ENCODE measurements at places on chromosomes 1 and 21.

DNA sequence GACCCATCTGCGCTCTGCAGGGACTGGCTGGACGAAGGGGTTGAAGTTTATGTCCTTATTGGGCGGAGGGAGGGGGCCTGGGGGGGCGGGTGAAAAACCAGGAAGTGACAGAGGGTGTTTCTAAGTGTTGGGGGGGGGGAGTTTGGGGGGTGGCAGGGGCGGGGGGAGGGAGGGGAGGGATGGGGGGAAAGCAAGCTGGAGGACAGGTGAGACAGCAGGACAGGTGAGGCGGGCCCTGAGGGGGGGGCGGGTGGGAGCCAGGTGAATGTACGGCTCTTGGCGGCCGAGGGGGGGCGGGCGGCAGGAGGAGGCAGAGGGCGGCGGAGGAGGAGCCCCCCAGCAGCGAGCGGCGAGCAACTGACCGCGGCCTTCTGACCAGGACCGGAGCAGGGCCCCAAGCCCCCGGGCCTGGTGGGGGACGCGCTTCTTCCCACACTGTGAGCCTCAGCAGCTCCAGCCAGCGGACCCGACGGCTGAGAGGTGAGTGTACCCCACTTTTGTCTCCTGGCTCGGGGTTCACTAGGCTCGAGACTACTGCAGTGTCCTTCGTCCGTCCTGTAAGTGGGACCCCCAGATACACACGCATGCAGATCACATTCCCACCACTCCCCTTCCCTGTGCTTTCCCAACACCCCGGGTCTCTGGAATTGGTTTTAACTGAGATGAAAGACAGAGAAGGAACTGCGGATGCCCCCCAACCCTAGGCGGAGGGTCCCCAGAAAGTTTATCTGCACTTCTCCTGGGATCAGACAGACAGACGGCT lies at the start of gene ZBTB7B:
ZBTB7B (plus strand) TSS at position 339 of the 763 bp plus-strand sequence. CDS start 11,859 bp downstream, outside the sequence.
- DNase-seq = no peak

- DNase-seq = no peak
Observed at GRCh38 chr1:76425201-76426145, 350.9 kb downstream of the ST6GALNAC3 start.

DNA sequence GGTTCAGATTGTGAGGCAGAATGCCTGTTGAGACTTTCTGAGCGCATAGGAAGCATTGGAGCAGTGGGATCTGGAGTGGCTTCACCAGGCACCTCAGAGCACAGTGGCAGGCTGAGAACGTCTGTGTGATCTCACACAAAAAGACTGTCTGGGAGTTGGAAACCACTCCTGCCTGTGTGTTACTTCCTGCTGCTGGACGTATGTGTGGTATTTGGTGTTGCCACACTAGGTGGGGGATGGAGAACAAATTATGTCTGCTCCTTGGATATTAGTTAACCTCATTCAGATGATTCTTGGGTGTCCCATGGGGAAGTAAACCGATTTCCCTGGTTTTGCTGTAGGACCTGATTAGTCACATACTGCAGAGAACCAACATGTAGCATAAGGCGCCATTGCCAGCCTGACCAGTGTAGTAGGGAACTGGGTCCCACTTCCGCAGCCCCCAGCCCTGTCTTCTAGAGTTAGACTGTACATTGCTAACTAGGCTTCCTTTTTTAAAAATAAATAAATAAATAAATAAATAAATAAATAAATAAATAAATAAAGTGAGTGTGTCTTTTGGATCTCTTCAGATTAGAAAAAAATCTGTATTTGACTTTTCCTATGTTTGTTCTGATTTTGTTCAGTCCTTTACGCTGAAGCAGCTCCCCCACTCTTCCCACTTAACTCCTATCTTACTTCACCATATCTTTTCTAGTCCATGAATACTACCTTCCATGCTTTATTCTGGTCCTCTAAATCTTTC lies 26.9 kb downstream of the UCK2 start:
- no peak for DNase-seq

- DNase-seq = no peak
Observed at GRCh38 chr1:37471345-37472231, 2.8 kb upstream of the ZC3H12A start.

GRCh38 chr1:230090194-230090711 lies 23.2 kb downstream of the GALNT2 start:
- no peak for DNase-seq

DNA sequence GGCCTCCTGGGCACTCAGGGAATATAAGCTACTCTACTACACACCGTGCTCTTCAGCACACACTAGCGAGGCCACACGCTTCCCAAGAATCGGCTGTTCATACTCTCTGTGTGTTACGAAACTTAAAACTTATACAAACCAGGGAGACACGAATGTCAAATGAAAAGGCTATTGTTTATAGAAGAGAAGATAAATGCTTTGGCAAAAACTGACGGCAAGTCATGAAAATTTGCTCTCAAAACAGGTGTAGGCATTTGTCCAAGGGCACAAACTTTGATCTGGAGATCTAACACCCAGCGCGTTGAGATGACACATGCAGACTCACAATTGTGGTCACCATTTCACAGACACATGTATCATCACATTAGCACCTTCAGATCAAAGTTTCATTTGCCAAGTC lies 46.1 kb downstream of the USP48 start:
- no peak for DNase-seq

DNA sequence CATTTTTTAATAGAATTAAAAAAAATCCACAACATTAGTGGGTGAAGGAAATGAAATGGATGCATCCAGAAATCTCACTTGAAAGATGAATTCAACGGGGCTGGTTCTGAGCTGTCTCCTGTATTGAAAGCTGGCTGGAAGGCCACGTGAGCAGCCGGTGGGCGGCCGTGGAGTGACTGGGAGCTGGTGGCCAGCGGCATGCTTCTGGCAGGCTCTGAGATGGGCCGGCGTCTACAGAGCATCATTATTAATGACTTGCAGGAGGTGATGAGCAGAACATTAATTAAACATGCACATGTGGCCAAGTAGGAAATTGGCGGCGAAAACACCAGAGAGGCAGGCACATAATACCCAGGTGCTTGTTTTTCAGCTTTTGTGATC lies 115.6 kb upstream of the LMO4 start:
- no peak for DNase-seq

- no peak for DNase-seq
Observed at GRCh38 chr1:72827278-72827677, 544.9 kb upstream of the NEGR1 start.

DNA sequence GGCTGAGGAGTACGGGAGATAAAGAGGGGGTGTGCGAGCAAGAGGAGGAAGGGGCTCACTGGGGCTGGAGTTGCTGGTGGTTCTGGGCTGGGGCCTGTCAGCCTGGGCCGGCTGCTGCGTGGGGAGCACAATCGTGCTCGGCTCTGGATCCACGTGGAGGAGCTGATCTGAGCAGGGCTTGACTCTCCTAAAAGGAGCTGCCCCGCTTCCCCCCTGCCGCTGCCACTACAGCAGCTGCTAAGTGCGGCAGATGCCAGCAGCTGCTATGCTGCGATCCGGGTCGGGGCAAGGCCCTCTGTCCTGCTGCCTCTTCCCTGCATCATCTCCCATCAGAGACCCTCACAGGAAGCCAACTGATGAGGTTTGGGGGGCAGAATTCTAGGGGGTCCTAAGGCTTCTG lies 165.9 kb downstream of the PCBP3 start:
- no peak for DNase-seq

DNA sequence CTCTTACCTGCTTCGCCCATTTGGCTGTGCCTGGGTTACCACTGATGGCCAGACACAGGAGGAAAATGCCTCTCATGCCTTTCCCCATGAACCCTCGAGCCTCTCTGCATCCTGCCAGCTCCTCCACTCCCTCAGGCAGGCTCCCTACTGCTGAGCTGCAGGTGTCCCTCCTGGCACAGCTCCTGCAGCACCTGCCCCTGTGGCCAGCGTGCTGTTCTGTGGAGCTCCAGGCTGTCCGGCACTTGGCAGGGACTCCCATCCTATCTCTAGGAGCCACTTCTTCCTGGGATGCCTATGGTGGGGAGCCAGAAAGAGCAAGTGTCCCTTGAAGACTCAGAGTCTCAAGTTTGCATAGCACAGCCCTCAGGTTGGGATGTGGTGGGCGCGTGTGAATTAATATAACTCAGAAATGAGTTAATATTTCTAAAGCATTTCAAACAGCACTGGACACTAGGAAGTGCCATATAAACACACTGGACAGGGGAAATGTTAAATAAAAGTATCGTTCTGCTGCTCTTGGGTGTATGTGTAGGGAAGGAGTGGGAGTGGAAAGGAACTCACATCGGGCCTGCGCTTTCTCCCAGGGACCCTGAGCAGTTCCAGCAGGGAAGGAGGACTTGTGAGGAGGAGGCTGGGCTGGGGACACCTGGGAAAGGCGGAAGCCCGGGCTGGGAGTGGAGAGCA lies 2.7 kb downstream of the LRRC71 start:
- no peak for DNase-seq

- no peak for DNase-seq
Observed at GRCh38 chr1:174964972-174965361, 34.8 kb upstream of the CACYBP start.

GRCh38 chr1:198543670-198544260 lies 3.3 kb upstream of the ATP6V1G3 start:
- no peak for DNase-seq

DNA sequence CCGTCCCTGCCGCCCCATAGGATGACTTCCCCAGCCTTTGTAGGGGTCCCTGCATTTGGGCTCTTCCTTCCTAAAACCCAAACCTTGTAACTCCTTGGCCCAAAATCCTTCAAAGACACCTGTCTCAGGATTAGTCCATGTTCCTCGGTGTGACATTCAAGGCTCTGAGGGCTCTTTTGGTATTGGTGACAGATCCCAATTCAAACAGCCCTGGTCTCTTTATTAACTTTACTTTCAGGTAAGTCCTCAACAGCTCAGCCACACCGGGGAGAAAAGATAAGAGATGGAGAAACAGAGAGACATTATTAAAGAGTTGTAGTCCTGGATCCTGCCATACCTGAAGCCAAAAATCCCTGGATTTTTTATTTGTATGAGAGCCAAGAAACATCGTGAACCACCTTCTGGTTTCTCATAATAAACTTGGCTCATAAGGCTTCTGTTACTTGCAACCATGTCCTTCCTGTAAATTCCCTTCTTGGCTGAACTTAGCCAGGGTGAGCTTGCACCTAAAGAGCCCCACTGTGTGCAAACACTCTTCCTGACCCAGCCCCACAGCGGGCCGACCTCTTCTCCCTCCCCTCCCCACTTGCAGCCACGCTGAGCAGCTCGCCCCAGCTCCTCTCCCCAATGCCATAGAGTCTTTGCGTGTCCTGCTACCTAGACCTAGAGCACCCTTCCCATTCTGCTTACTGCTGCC lies 7.9 kb upstream of the MATN1 start:
- no peak for DNase-seq
